Astrocyte of the spinal cord (primary cell): ENCODE measurements at places on chromosomes 11 and 22.
A peak's percentile ranks its signal among the peaks of the same experiment; 100 is the strongest.

GRCh38 chr22:26264162-26264561 is 94.9 kb downstream of the SEZ6L start:
- DNase-seq = no peak

- DNase-seq = no peak
These were observed 608 bp downstream of the MLC1 start for GRCh38 chr22:50084614-50085021.

- DNase-seq = no peak
These were observed 563 bp upstream of the ENDOD1 start for GRCh38 chr11:95088946-95089619.

DNA sequence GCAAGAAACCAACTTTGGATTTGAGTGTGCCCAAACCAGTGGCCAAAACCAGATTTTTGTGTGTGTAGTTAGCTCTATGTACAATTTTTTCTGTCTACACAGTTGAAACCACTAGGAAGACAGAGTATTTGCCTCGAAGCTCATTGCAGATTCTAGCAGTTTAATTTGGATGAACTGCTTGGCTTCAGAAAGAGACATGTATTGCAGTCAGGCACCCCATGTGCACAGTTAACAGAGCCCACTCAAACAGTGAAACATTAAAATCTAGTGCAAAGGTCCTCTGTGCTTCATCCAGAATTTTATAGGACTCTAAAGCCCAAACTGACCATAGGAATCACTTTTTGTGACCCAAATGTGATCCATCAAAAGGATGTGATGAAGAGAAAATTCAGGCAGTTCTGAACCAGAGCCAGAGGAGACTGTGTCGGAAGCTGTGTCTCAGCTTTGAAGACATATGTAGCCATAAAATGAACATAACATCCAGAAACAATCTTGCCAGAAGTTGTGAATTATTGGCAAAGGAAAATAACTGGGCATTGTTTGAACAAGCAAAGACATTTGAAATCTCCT is 82.7 kb downstream of the PANX1 start:
- no peak for DNase-seq

GRCh38 chr11:73221451-73221850 is 3.4 kb downstream of the P2RY2 start:
- DNase-seq = no peak

- no peak for DNase-seq
These were observed 7.6 kb downstream of the TP53I11 start for GRCh38 chr11:44943118-44943517.

GRCh38 chr11:41878095-41878494 is 418.6 kb upstream of the LRRC4C start:
- no peak for DNase-seq

DNA sequence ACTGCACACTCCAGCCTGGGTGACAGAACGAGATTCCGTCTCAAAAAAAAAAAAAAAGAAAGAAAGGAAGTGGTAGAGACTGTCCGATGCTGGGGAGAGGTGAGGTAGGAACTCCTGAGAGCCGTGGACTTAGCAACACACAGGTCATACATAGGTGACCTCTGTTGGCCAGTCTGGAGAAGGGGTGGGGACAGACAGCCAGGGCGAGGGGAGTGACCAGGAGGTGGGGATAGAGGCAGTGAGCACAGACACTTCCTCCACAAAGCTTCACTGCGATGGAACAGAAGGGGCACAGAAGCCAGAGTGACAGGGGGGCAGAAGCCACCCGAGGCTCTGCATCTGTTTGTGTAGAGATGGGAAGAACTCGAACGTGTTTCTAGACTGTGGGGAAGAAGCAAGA is 47.1 kb downstream of the MYH9 start:
- DNase-seq = no peak

GRCh38 chr11:74090701-74091100 is 80.1 kb downstream of the C2CD3 start:
- DNase-seq = no peak

DNA sequence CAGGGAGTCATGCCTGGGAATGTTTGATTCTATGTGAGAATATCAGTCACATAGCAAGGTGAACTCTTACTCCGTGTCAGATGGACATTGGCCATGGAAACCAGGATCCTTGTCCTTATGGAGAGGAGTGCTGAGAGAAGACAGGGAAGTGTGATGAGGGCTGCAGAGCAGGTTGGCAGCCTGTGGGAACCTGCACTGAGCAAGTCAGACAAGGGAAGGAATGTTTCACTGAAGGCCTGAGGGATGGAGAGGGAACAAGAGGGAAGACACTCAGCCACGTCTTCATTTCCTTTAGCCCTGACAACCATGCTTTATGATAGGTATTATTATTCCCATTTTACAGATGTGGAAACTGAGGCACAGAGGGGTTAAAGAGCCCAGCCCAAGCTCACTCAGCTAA is 38.4 kb upstream of the HORMAD2 start:
- no peak for DNase-seq

- DNase-seq = no peak
These were observed 3.6 kb downstream of the ARHGAP8 start for GRCh38 chr22:44755956-44756361.

DNA sequence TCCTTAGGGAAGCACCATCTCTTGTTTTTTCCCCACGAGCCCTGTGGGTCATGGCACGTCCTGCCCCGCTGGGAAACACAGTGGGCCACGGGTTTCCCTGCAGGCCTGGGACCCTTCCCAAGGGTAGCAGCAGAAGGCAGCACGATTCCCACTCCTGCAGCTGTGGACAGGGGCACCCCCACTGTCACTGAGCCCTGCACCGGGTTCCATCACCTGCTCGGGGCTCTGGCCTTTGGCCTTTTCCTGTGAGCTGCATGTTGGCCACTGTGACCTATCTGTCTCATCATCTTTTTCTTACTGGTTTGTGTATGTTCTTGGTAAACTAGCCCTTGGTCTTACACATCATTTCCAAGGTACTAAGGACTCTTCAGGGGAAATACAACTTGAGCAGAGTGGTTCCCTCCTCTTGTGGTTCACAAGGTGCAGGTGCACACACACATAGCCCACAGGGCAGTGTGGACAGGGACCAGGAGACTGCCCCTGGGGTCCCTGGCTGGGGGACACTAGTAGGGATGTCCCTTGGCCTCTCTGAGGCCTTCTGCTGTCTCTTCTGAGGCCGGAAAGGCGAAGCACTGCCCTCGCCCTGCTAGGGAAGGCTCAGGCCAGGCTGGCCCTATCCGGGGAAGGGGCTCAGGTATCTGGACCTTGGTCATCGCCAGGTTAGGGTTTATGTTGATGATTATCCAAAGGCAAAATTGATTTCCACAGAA is 19.0 kb upstream of the TXNRD2 start:
- no peak for DNase-seq

- DNase-seq = no peak
These were observed 12.5 kb downstream of the RAC2 start for GRCh38 chr22:37231406-37232139.

DNA sequence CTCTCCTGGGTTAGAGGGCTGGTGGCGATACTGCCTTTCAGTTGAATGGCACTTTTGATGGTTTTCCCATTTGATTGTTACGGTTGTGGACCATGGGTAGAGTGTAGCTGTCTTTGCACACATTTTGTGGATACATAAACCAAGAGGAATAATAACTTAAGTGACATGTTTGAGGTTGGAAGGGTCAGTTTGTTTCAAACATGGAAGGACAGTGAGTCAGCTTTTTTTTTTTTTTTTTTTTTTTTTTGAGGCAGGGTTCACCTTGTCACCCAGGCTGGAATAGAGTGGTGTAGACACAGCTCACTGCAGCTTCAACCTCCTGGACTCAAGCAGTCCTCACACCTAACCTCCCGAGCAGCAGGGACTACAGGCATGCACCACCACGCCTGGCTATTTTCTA is 41.1 kb downstream of the PPFIA1 start:
- DNase-seq = no peak

- DNase-seq = no peak
These were observed 72.0 kb downstream of the VPREB1 start for GRCh38 chr22:22316589-22316988.

DNA sequence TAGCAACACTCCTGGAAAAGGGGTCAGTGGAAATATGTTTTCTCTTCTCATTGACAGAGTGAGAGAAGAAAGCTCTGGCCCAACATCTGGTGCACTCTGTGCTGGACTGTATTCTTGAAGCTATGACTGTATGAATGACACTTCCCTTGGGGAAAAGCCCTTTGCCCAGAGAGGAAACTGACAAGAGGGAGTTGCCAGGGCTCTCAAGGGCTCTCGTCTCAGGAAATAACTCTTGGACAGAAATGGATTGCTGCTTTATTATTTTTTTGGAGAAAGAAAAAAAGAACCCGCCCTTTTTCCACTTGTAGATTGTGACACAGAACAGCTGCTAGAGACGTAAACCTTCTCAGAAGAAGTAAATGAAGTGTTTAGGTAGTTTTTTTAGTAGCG is 11.4 kb downstream of the ETS1 start:
- DNase-seq = peak; percentile 13

GRCh38 chr11:6586434-6587359 is 16.7 kb downstream of the RRP8 start:
- DNase-seq = no peak

GRCh38 chr22:42327462-42328129 is 57.1 kb upstream of the TCF20 start:
- DNase-seq = no peak

DNA sequence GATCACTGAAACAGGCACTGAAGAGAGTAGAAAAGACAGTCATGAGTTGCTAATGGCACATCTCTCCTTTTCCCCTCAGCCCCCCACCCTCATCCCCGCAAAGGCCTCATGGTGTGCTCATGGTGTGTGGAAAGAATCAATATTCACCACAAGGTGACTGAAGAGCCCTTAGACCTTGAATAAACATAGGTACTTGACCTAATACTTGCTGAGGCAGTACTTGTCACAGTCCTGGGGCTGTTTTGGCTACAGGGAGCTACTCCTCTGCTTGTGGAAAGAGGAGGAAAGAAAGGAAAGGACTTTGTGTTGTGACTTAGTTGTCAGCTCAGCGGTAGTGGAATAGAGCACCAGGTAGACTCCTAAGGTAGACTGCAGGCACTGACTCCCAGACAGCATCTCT is 537.8 kb upstream of the CCDC179 start:
- no peak for DNase-seq

GRCh38 chr11:108672113-108672512 is 7.2 kb downstream of the DDX10 start:
- DNase-seq = peak; percentile 63

- no peak for DNase-seq
These were observed 67.5 kb upstream of the VPREB1 start for GRCh38 chr22:22176929-22177616.

DNA sequence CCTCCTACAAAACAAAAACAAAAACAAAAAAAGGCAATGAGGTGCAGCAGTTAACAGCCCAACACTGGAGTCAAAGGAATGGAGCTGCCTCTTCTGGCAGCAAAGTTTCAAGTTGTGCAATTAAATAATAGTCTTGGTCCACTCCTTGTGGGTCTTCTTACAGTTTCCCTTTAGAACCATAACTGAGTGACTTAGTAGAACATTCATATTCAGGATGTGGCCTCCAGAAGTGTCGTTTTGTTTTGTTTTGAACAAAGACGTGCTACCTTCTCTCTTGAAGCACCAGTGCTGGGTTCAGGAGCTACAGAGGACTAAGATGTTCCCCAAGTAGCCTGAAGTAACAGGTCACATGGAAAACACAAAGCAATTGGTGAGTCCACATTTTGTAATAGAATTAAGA is 2.0 kb upstream of the JAML start:
- no peak for DNase-seq

DNA sequence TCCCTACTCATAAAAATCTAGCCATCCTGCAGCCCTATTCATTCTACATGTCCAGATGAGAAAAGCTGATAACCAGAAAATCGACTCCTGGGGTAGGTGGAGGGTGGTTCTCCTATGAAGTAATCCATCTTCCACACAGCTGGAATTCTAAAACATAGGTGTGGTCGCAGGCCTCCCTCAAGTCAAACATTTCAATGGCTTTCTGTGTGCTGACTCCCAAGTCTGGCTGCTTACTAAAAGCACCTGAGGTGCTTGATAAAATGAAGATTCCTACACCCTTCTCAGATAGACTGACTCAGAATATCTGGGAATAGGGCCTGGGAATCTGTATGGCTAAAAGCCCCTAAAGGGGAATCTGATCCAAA is 26.1 kb downstream of the IRAG1 start:
- DNase-seq = peak; percentile 79

DNA sequence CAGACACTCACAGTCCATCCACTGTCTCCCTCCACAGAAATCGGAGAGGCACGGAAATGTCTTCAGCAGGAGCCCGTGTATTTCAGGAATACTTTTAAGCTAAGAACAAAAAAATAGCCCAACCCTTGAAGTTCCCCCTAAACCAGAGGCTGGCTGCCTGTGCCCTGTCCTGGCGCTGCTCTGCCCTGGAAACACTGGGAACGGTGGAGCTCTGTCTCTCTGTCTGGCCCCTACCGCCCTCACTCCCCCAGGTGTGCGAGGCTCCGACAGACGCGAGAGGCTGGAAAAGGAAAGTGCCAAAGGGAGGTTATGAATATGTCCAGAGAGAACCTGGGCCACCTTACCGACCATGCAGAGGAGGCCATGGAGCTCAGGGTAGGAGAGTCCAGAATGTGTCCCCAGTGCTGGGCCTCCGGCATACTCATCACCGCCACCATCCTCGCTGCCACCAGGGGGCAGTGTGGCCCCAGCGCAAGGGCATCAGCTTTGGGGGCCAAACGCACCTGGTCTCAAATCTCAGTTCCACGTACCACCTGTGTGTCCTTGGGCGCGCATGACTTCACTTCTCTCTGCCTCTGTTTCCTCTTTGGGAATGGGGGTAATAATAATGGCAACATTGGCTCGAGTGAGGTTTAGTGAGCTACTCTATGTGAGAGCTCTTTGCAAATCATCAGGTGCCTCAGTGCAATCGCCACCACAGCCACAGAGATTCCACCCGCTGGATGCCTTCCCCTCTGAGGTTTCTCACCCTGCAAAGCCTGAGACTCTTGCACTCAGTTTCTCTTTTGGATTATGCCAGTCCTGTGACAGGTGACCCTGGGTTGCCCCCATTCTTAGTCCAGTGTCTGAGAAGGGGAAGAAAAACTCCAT is 10.4 kb upstream of the SLCO2B1 start:
- DNase-seq = peak; percentile 14

DNA sequence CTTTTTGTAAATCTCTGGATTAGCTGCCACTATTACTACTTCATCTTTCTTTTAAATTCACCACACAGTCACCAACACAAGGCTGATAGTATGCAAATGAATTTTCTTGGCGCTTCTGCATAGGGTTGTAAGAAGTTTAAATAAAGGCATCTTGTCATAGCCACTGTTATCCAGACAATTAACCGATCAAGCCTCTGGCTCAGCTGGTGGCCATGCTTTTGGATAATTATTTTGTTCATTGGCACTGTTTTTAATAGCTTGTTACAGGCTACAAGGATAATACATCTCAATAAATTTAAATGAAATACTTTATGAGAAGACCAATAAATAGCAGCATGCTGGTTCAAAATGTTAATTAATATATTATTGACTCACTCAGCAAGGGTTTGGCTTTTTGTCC is 1261.0 kb downstream of the FAM181B start:
- no peak for DNase-seq
